ENCODE measurements at places on chromosomes 12 and 14.

GRCh38 chr12:132429946-132430643 lies 59.9 kb upstream of the FBRSL1 start:
- no peak for DNase-seq

DNA sequence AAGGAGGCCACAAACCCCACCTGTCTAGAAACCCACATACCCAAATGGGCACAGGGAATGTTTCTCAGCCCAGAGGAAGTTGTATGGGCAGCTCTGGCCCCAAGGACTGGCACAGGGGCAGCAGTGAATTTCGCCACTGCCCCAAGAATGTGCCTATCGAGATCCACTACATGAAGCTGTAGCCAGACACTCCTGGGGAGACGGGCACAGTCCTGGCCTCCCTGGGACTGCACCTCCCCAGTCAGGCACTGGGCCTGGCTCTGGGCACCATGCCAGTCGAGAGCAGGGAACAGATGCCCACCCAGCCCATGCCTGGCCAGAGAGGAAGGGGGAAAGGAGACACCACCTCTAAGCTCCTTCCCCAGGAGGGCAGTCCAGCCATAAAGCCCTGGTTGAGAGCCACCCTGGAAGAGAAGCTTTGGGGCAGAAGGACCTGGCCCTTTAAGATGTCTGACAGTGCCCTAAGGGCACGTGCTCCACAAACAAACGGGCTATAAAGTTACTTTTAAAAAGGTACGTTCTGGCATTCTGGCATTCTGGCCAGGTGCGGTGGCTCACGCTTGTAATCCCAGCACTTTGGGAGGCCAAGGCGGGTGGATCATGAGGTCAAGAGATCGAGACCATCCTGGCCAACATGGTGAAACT lies 8.4 kb downstream of the ADCY6 start:
- no peak for DNase-seq

DNA sequence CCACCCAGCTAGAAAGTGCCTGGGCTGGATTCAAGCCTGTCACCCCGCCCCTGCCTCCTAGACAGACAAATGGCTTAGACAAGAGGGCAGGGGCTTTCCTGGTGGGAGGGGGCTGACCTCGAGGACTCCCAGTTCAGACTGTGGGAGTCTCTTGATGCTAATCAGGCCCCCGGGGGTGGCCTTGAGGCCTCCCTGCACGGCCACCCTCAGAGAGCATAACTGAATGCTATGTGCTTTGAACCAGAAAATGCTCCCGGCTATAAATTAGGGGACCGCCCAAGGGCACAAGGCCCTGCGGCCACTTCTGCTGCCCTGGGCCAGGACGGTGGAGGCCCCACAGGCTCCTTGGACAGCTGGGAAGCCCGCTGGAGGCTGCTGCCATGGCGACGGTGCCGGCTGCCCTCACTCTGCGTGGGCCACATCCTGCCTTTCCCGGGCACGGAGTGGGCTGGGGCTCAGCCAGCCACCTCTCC lies 111.0 kb upstream of the NCOR2 start:
- DNase-seq, result peak; percentile 67

- DNase-seq, result no peak
These were observed 71.8 kb downstream of the CACNA1C start for GRCh38 chr12:2124466-2125023.

- no peak for DNase-seq
These were observed 133.8 kb downstream of the BCAT1 start for GRCh38 chr12:24815114-24815423.

- DNase-seq, result no peak
These were observed 17.2 kb upstream of the AKAP5 start for GRCh38 chr14:64447876-64448670.

- no peak for DNase-seq
These were observed 93.5 kb downstream of the PPP1R12A start for GRCh38 chr12:79841248-79841877.

DNA sequence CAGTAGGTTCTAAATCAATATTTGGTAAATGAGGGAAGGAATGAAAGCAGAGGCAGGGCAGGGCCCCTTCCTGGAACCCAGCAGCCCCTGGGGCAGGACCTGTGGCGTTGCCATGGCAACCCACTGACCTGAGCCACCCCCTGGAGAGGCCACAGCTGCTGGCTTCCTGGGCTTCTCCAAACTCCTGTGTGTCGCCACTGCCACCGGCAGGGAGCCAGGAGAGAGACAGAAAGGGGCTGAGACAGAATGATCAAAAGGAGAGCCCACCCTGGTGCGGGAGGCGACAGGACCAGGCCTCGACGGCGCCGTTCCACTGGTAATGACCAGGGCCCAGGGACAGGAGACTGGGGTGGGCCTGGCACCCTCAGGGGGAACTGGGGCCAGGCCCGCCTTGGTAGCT lies 18.2 kb downstream of the RFX4 start:
- no peak for DNase-seq

DNA sequence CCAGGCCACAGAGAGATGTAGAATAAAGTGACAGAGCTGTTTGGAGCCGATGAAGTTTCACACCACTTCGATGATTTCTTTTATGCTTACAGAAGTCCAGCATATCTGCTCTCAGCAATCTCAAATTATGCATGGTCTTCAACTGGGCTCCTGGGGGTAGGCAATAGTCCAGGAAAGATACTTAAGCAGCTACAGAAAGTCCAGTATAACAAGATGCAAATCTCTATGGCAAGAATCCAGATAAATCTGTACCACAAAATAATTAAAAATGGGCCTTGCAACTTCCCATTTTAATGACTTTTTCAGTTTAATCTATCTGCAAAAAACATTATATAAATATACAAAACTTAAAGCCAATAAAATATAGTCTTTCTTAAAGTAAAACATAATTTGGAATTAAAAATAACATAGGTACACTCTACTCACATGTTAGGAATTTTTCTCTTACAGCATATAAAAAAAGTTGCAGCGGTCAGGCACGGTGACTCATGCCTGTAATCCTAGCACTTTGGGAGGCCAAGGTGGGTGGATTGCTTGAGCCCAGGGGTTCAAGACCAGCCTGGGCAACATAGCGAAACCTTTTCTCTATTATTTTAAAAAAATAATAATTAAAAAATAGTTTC lies 20.5 kb upstream of the RAD51AP1 start:
- no peak for DNase-seq

- DNase-seq, result no peak
These were observed 62.3 kb downstream of the PRKD1 start for GRCh38 chr14:29865299-29865698.

DNA sequence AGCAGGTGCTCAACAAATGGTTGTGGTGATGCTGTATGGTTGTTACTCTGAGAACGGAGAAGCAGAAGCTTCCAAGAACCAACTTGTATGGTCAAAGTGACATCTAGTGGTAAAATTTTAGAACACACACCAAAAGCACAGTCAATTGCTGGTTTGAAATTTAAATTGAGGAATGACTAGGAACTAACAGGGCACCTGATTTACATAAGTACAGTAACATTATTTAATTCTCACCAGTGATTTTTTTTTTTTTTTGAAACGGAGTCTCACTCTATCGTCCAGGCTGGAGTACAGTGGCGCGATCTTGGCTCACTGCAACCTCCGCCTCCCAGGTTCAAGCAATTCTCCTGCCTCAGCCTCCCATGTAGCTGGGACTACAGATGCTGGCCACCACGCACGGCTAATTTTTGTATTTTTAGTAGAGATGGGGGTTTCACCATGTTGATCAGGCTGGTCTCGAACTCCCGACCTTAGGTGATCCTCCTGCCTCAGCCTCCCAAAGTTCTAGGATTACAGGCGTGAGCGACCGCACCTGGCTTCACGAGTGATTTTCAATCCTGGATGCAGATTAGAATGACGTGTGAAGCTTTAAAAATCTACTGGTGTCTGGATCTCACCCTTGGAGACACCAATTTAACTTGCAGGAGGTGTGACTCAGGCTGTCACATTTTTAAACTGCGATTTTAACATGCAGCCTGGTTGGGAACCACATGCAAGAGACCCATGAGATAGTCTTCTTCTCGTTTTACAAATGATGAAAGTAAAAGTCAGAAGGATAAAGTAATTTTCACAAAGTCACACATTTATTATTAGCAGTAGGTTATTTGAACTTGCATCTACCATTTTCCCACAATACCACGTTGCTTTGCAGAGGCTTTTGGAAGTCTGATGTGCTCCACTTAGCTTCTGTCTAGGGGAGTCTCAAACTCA lies 14.1 kb upstream of the NUMB start:
- DNase-seq, result peak; percentile 11

GRCh38 chr12:129552996-129553750 lies 350.7 kb downstream of the TMEM132D start:
- no peak for DNase-seq

GRCh38 chr12:90627180-90627896 lies 327.6 kb downstream of the CCER1 start:
- no peak for DNase-seq

DNA sequence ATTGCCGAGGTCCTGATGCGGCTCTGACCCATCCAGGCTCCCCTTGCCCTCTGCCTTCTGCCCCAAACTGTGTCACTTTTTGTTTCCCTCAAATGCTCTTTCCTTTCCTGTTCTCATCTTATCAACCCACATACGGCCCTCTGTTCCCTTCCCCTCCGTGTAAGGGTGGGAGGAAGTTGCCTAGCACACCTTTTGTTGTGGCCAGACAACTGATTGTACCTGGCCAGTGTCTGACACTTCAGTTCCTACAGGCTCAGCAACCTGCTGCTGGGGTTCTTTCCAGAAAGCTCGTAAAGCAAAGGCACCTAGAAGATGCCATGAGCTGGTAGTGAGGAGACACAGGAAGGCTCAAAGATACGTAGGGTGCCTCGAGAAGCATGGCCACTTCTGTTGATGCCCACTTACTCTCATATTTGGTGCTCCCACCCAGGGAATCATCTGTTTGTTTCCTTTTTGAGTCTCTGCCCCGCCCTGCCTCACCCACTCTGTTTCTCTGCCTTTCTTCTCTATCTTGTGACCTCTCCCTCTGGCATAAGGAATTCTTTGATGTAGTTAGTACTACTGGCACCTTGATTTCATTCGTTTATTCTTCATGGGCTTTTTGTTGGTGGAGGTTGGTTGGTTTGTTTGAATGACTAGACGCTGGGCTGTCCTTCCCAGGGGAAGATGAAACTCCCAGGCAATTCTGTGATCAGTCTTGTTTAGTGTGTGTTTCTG lies 152.4 kb upstream of the FKBP4 start:
- no peak for DNase-seq

DNA sequence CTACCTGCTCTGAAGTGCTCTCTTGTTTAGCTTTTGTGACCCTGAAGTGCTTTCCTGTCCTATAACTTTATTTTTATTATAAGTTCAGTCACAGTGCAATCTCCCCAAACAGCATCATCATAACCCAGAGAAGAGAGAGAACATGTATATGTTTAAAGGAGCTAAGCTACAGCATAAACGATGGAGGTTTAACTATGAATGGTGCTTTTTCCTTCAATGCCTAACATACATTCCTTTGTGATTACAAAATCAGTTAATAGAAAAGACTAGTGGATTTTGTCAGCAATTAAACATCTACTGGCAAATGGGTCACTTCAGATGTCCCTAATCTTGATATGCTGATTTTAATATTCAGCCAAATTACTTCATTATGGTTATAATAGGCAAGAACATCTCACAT lies 46.4 kb downstream of the ZFYVE21 start:
- no peak for DNase-seq

DNA sequence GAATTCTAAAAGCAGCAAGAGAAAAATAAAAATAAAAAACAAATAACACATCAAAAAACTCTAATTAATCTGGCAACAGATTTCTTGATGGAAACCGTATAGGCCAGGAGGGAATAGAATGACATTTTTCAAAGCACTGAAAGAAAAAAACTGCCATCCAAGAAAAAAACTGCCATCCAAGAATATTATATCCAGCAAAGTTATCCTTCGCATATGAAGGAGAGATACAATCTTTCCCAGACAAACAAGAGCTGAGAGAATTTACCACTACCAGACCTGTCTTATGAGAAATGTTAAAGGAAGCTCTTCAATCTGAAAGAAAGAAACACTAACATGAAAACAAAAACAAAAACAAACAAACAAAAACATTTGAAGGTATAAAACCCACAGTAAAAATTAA lies 214.8 kb downstream of the EMP1 start:
- no peak for DNase-seq

- DNase-seq, result no peak
These were observed 7.8 kb downstream of the TBPL2 start for GRCh38 chr14:55432628-55433027.

DNA sequence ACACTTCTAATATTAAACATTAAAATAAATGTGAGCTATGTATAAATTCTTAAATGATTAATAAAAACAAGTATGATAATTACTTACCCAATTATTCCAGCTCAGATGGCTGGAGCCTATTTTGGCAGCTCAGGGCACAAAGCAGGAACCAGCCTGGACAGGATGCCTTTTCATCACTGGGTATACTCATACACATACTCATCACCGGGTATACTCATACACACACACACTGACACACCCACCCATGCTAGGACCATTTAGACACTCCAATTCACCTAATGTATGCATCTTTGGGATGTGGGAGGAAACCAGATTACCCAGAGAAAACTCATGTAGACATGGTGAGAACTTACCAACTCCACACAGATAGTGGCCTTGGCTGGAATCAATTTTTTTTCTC lies 57.9 kb upstream of the CNOT2 start:
- no peak for DNase-seq

- no peak for DNase-seq
These were observed 76.1 kb upstream of the DYRK2 start for GRCh38 chr12:67572492-67572891.

DNA sequence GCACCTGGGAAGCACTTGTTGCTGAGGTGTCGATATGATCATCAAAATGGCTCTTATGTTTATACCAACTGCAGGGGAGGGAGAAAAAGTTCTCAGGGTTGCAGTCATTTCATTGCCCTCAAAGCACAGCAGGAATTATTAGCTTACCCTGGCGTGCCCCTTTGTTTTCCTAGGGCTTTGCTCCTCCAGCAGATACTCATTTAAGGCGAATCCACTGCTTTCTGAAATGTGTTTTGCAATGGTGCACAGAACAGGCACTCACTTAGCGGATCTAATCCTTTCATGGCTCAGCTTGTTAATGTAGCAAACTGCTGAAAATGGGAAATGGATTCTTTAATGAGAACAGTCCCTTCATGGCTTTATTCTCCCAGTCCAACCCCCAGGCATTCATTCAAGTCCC lies 76.7 kb downstream of the NKX2-1 start:
- no peak for DNase-seq

DNA sequence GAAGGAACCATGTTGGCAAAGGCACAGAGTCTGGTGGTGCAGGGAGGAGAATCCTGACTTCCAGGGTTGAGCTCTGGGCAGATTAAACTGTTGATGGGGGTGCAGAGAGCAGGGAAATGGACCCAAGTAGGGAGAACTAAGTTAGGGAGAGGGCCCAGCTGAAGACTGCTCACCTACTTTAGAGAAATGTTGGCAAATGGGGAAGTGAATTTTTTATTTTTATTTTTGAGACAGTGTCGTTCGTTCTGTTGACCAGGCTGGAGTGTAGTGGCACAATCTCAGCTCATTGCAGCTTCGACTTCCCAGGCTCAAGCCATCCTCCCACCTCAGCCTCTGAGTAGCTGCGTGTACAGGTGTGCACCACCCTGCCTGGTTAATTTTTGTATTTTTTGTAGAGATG lies 32.1 kb upstream of the TUBA1A start:
- no peak for DNase-seq

- DNase-seq, result no peak
These were observed 525.4 kb downstream of the FUT8 start for GRCh38 chr14:65937960-65938316.

Measured in testis (tissue), 5 donors.